ENCODE measurements at places on chromosomes 3 and 15.

DNA sequence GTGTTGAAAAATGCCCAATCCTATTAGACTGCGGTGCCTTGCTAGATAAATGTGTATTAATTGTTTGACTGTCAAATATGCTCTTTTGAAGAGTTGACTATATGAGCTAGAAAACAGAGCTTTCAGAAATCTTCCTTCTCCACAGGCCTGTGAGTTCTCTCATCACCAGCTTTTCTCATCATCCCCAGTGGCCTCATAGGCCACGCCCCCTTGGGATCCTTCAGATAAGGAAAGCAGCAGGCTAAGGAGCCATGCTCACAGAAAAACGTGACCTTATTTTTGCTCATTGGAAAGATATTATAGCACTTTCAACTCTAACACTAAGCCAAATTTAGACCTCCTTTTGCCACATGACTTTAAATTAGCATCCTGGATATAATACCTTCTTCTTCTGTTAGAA is 514.4 kb upstream of the ARRDC4 start:
- no peak for DNase-seq

DNA sequence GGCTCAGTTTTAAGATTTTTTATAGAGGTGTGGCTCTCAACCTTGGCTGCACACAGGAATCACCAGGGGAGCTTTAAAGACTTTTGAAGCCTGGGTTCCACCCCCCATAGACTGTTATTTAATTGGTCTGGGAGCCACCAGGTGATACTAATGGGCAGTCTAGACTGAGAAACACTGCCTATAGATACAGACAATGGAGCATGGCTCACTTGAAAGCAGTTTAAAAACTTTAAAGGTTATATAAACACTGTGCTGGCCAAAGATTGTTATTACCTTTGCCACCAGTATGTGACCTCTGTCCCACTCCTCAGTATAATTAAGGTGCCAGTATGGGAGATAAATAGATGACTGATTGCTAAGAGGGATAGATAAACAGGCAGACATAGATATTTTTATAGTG is 3.8 kb downstream of the GOLIM4 start:
- DNase-seq = no peak

- DNase-seq = no peak
Measured at GRCh38 chr15:78453447-78453846, 15.4 kb downstream of the IREB2 start.

GRCh38 chr3:16801223-16801622 is 83.5 kb upstream of the PLCL2 start:
- no peak for DNase-seq

DNA sequence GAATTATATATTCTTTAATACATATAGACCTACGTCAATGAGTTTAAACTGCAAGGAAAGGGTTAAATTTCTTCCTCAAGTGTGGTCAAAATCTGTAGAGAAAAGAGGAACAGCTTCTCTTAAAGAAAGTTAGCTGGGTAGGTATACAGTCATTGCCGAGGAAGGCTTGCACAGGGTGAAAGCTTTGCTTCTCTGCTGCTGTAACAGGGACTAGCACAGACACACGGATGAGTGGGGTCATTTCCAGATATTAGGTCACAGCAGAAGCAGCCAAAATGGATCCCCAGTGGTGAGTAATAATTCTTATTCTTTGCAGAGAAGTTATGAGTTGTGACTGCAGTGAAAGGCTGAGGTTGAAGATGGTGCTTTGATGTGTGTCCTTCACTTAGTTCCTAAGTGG is at the start of gene CD86:
Gene CD86, plus strand, starts transcription at position 148 of the 400 bp plus-strand sequence. Its CDS starts 128 bp downstream, at position 276.
- no peak for DNase-seq

GRCh38 chr3:124759666-124760401 is 29.6 kb downstream of the UMPS start:
- no peak for DNase-seq

GRCh38 chr15:83784975-83785374 is 131.1 kb downstream of the ADAMTSL3 start:
- DNase-seq = no peak

- DNase-seq = no peak
Measured at GRCh38 chr3:150303768-150304167, 104.3 kb upstream of the TSC22D2 start.

DNA sequence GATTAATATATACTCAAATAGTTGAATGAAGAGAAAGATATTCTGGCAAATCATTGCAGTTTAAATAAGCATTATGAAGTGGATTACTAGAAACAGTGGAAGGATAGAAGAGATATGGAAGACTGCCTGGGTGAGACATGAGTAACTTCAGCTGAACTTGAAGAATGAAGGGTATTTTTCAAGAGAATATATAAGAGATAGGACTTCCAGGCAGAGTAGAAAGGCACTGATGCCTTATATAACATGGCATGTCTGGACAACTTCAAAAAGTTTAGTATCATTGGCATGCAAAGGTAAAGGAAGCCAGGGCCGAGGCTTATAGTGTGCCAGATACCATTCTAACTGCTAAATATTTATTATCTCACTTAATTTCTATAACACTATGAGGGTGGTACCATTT is 126.5 kb upstream of the SLC7A14 start:
- no peak for DNase-seq

DNA sequence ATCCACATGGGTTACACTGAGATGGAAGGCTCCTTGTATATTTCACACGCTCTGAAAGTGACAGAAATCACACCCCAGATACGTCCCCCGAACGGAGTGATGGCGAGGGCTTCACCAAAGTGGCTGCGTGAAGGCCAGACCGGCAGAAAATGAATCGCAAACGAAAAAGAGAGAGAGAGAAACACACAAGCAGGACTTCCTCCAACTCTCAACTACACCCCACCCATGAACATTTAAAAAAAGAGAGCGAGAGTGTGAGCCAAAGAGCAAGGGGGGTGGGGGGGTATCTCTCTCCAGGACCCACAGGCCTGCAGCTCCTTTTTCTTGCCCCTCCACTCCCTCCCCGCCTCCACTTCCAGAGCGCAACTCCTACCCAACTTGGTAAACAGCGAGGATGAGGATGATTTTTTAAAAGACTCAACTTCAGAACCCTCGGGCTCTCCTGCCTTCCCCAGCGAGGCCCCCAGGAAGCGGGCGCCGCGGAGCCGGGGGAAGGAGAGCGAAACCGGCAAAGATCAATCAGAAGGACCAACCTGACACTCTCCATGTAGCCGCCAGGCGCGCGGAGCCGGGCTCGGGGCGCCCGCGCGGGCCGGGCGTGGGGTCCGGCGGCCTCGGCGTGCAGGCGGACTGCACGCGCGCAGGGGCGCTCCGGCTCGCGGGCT is 519.1 kb downstream of the FOXP1 start:
- DNase-seq = peak; percentile 66

DNA sequence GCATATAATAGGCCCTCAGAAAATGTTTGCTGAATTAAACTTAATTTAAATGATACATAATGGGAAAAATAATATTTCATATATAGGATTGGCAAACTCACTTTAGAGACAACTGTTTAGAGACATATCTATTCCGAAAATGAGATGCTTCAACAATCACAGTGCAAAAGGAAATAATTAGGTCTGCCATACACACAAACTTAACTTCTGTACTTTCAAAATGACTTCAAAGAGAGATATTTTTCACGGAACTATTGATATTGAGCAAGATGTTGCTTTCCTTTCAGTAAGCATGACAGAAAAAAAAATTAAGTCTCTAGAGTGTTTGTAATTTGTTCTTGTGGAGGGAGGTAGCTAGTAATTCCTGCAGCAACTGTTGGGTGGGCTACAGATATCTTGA is 769.5 kb downstream of the TUSC7 start:
- no peak for DNase-seq

Data from stimulated activated CD4-positive, alpha-beta T cell treated with anti-CD3 and anti-CD28 coated beads, Interleukin-4, amount 100 ng/mL, for 24 hours (primary cell).